NCI-H2107 (cell line): ENCODE measurements at places on chromosomes 1 and 21.

DNA sequence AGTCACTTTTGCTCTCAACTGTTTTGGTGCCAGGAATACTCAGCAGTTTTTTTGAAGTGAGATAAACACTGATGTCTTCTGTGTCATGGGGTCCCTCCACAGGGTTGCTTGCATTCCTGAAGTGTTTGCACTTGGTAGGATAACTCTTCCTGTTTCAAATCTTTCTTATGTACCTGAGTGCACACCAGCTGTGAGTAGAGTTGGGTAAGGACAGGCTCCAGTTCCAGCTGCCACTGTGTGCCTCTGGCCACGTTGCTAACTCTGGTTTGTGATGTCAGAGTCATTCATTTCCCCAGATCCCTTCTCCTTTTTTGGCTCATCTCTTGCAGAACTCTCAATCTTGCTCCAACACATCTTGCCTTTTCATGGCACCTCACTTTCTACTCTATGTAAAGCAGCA, 356.3 kb upstream of the B3GALT2 start:
- DNase-seq: no peak

DNA sequence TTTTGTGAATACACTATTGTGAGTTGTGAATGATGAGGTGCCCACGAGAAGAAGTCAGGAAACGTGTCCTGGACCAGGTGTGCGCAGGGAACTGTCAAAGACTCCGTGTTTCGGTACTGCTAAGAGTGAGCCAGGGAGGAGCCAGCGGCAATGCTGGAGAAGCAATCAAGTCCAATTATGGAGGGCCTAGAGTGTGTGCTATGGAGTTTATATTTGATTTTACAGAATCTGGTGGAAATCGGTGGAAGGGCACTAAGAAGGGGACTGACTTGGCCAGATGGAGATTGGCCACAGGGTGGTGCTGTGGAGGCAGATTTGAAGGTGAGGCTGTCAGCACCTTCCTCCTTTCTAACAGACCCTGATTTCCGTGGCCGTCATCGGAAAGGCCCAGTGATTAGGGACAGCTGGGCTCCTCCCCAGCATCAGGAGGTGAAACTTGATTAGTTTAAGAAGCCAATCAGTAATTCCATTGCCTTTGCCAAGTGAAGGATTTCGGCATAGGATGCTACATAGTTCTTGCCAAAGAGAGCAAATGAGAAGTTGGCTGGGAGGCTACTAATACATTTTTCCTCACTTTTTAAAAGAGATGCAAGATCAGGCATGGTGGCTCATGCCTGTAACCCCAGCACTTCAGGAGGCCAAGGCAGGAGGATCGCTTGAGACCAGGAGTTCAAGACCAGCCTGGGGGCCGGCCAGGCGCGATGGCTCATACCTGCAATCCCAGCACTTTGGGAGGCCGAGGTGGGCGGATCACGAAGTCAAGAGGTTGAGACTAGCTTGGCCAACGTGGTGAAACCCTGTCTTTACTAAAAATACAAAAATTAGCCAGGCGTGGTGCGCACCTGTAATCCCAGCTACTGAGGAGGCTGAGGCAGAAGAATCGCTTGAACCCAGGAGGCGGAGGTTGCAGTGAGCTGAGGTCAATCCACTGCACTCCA, 7.0 kb downstream of the PTCH2 start:
- DNase-seq: peak; percentile 53

DNA sequence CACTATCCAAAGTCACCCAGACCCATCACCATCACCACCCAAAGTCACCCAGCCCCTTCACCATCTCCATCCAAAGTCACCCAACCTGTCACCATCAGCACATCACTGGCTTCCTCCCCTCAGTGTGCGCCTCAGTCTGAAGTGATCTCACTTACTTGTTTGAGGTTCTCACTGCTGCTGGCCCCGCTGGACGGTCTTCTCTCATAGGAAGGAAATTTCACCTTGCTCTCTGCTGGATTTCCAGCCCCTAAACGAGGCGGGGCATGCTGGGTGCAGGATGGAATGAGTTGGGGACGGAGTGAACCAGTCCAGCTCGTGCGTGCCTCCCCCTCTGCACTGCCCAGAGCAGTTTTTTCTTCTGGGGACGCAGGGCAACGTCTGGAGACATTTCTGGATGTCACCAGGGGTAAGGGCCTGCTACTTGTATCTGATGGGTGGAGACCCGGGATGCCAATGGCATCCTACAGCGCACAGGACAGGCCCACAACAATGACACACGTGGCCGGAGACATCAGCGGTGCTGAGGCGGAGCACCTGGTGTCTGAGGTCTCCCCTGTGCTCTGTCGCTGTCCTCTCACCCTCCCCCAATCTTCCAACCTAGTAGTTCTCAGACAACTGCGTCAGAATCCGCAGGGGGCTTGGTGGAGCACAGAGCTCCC, 38.6 kb downstream of the PDE9A start:
- no peak for DNase-seq

- no peak for DNase-seq
These were observed 59.0 kb downstream of the HUNK start for GRCh38 chr21:31931644-31932469.

GRCh38 chr1:7410156-7410555, 360.9 kb upstream of the VAMP3 start:
- DNase-seq: no peak

- DNase-seq: no peak
These were observed 53.6 kb upstream of the NEXN start for GRCh38 chr1:77834771-77835334.

DNA sequence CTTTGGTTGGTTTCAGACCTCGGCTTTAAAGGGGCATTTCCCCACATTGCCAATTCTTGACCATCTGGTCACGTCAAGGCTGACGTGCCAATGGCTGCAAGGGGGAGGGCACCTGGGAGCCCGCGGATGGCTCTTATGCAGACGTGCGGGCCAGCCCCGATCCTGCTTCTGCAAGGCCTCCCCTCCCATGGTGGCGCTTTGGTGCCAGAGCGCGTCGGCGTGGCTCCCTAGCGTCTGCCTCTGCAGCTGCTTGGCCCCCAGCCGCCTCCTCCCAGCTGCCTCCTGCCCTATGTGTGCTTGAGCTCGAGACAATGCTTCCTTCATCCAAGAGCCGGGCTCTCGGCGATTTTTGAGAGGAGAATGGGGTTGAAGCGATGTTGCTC, 29.1 kb downstream of the SKI start:
- no peak for DNase-seq
